M059J (cell line): ENCODE measurements at places on chromosomes 5 and 9. TPM values are rescaled to one million over a fixed set of nuclear protein-coding genes. Genes with fewer than 3 reads are reported as not detected.
A peak's percentile ranks its signal among the peaks of the same experiment; 100 is the strongest.

GRCh38 chr9:77714077-77714549, 66.0 kb upstream of the GNA14 start:
- peak; percentile 25 for DNase-seq

DNA sequence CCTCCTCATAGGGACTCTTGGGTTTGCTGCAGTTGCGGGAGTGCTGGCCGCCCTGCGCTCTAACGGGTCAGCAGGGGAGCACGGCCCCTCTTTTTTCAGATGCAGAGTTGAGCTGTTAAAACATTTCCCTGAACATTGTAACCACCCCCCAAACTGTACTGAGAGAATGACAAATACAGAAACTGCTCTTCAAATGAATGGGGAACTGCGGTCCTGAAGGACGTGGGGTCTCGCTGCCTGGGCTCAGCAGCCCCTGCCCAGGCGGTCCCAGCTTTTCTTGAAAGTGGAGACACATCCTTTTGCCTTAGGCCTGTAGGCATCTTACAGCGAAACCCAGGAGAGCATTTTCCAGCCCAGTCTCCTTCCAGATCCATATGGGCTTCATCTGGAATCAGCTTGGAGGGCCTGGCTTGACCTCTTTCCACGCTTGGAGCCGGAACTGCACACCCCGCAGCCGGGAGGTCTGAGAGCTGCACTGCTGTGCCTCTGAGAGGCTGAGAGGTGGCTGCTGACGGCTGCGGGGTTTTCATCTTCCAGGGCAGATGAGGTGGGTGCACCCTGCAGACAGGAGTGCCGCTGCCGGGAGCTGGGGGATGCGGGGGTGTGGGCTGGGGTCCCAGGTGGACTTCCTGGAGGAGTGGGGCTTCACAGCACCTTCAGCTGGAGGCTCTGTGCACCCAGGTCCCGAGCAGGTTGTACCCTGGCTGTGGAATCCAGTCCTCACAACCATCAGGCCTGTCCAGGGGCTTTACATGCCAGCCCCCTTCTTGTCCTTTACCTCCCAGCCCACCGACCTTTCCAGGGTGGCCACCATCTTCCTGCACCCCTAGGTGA, 1.2 kb upstream of the AGPAT2 start:
- no peak for DNase-seq

GRCh38 chr9:70064496-70064895, 20.8 kb downstream of the MAMDC2 start:
- no peak for DNase-seq

GRCh38 chr9:121085661-121086060, 10.9 kb downstream of the CNTRL start:
- DNase-seq: peak; percentile 5

DNA sequence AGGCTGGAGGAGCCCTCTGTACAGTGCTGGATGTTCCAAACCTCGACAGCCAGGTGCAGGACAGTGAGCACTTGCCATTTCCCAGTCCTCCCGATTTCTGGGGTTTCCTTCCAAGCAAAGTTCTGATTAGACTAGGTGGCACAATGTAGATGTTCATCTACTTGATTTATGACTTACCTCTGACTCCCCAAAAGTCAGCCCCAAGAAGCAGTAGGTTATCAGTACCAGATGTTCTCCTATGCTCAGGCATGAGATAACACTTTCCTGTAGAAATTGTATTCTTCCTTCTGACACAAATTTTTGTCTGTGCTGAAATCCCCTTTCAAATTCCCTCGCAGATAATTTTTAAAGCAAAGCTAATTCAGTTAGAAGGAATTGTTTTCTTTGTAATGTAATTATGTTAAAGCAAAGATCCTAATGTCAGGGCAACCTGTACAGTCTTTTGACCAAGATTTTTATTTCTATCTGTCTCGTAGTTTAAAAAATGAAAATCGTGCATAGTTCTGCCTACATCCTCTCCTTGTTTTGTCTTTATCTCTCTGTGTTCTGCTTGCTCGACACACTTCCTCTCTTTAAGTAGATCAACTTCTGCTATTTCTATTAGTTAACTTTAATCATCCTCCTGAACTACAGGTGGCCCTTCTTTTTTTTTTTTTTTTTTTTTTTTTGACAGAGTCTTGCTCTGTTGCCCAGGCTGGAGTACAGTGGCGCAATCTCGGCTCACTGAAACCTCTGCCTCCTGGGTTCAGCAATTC, 102.4 kb upstream of the PJA2 start:
- no peak for DNase-seq

DNA sequence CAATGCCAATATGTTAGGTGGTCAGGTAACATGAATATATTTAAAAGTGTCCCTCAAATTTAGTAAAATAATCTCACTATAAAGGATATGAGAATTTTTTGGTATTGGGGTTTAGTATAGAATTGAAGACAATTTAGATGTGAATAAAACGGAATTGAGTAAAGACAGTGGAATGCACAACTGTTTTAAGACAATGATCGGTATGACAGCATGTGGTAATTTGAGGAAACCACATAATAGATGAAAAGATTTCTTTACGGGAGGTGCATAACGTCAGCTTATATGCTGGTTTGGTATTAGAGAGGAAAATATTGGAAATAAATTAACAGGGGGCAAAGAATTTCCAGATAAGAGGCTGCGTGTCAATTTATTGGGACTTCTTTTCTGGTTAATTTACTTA, 1043.2 kb downstream of the CDH18 start:
- DNase-seq: peak; percentile 28

DNA sequence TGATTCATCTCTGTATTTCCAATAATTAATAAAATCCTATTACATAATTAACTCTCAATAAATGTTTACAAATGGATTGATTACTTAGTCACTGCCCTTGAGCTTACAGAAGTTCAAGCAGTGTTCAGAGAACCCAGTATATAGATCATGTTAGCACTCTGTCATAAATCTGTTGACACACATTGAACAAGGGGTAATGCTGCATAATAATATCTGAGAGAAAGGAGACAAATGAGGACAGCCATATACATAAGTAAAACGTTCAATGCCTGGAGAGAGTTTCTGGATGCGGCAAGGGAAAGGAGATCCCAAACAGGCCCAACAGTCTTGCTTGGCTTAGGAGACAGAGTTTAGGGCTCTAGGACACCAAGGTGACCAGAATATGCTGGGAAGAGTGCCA, 270.2 kb downstream of the FBXL17 start:
- DNase-seq: no peak

GRCh38 chr5:63555874-63556273, 406.4 kb downstream of the HTR1A start:
- DNase-seq: peak; percentile 47

DNA sequence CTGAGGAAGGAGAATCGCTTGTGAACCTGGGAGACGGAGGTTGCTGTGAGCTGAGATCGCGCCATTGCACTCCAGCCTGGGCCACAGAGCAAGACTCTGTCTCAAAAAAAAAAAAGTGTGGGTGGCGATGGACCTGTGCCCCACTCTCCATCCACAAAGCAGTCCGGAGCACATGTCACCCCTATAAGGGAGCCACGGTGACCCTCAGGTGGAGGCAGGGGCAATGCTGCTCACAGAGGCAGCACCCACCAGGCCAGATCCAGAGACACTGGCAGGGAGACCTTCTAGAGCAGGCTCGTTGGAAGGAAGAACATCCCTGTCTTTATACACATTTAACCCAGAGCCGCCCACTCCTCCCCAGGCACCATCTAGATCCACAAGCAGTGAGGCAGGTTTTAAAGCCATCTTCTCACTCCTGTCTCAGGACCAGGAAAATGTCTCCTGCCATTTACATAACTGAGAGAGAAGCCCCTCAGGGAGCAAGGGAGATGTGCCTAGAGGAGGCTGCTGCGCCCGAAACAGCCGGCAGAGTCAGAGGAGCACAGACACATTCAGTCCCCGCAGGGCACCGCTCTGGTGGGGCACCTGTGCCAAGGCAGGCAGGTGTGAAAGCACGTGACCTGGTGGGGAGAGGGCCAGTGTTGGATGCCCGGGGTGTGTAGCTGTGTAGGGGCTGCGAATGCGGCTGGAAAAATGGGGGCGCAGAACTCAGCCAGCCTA, 31.6 kb upstream of the ADAMTS2 start:
- no peak for DNase-seq

DNA sequence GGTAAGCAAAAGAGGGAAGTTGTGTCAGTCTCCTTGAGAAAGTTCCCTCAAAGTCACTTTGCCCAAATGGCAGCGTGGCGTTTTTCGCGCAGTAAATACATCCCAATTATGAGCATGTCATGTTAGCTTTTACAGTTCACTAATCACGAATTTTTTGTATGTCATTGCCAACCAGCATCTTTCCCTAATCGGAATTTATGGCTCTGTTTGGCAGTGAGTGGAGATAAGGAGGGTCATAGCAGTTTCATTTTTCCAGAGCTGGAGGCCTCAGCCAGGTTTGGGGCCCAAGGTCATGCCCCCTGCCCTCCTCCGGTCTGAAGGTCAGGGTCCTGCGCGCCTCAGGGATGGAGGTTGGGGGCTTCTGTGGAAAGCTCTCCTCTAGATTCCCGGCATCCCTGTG, 50.1 kb downstream of the C5orf15 start:
- no peak for DNase-seq

GRCh38 chr9:125694478-125694877, 12.5 kb downstream of the MAPKAP1 start:
- no peak for DNase-seq

DNA sequence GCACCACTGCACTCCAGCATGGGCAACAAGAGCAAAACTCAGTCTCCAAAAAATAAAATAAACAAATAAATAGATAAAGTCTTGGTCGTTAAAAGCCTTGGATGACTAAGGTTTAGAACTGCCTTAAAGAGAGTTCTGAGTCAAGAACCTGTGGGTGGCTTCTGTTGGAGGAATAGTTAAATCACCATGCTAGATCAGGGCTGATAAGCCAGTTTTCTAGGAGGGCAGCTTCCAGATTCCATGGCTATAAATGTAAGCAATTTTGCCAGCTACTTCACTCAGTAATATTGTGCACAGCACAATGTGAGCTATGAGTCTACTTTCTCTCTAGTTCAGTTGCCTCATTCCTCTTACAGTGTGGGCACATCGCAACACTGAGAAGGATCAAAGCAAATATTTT, 242.1 kb upstream of the NUDT12 start:
- DNase-seq: peak; percentile 94

DNA sequence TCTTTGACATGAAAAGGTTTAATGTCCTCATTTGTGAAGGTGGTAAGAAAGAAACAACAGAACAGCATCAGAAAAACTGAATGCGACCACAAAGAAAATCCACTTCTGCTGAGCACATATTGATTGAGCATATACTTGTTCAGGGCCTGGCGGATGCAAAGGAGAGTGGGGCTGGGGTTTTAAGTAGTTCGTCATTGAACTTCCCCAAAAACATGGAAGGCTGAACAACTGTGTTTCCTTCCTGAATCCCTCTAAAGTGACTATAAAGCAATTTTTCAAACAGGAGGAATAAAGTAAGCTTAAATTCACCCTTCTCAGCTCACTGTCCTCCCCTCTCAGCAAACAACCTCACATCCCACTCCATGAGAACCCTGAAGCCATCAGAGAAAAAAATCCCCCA, 262.9 kb downstream of the AGTPBP1 start:
- DNase-seq: no peak

- DNase-seq: no peak
These were observed 2.2 kb downstream of the ASB6 start for GRCh38 chr9:129639756-129640085.

DNA sequence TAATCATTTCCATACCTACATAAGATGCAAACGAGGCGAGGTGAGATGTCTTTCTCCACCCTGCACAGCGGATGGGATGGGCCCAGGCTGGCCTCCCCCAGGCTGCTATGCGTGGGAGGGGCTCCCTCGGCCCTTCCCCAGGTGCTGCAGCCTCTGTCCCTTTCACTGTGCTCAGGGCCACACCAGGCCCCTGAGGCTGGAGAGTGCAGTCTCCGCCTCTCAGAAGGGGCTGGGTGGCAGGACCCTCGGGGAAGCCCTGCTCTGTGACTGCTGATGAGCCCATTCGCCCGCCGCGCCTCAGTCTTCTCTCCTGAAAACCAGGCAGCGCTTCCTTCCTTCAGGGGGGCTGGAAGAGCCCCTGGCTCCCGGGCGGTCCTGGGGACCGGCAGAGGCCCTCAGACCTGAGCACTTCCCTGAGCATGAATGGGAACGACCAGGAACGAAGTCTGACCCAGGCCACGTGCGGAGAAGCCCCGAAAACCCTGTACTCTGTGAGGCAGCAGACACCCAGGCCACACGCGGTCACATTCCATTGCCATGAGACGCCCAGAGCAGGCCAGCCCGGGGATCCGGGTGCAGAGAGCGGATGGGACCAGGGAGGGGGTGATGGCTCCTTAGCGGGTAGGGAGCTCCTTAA, 21.9 kb upstream of the NOTCH1 start:
- DNase-seq: peak; percentile 91

DNA sequence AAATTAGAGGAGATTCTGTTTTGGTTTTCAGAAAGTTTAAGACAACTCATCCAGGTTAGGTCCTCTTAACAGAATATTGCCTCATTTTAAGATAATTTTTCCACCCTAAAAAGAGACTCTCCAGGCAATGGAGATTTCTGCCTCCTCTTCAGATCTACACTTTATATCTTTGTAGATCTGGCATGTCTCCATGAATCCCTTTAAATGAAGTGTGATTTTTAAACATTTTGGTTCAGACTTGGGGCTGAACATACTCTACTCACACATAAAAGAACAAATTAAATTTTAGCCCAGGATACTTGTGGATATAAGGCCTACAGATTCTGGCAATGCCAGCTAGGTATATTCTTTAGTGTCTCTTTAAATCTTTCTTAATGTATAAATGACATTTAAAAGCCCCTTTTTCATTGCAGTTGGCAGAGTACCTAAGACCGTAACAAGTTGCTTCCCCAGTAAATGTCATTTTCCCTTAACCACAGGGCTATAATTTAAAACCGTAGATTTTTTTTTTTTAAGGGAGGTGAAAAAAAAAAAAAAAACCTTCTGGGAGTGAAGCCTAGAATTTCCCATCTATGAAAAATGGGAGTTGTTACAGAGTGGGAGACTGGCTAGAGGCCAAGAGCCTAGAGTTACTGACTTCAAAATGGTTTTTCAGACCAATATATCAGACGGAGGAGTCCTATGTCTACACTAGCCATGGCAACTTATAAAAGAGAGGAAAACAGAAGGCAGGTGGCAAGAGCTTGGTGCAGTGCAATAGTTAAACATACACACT, 207.8 kb upstream of the TARS1 start:
- peak; percentile 29 for DNase-seq

DNA sequence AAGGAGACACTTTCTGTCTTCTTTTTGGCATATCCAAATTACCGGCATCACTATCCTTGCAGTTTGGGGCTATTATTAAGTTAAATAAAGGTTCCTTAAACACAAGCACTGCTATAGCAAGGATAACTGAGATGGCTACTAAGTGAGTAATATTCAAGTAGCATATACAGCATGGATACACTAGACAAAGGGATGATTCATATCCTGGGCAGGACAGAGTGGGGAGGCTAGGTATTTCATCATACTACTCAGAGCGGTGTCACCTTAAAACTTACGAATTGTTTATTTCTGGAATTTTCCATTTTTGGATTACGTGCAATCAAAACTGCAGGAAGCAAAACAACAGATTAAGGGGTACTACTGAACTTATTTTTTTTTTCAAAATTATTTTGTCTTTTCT, 54.1 kb downstream of the FER start:
- DNase-seq: peak; percentile 91

GRCh38 chr5:138275379-138275782, 960 bp upstream of the GFRA3 start:
- DNase-seq: peak; percentile 6

GRCh38 chr9:34254141-34254913, 74.7 kb downstream of the KIF24 start:
- peak; percentile 86 for DNase-seq

- peak; percentile 52 for DNase-seq
These were observed 632.2 kb downstream of the TLR4 start for GRCh38 chr9:118336250-118336942.

CCL27 gene
- not detected in 2 replicates for total RNA-seq

PALM2AKAP2 gene
- 3.7 and 7.7 TPM in 2 replicates for total RNA-seq

CCL19 gene
- total RNA-seq: not detected in 2 replicates

ANKRD31 gene
- total RNA-seq: 0.02 TPM in 1 of 2 replicates, not detected in the other
